ENCODE measurements at places on chromosomes 12 and 14. TPM values are rescaled to one million over a fixed set of nuclear protein-coding genes. Genes with fewer than 3 reads are reported as not detected.

The GDF3 gene
- not detected for total RNA-seq

The PPP1R36 gene
- not detected for total RNA-seq

The KLRD1 gene
- total RNA-seq, result 4.4 TPM

The STYK1 gene
- 6.4 TPM for total RNA-seq

The NID2 gene
- total RNA-seq, result 20.1 TPM

The PTPRQ gene
- 0.25 TPM for total RNA-seq
